ENCODE measurements at places on chromosomes 16 and 17. TPM values are rescaled to one million over a fixed set of nuclear protein-coding genes. Genes with fewer than 3 reads are reported as not detected.

Gene KIF19
- 3.5 TPM for polyA plus RNA-seq

Gene DLX3
- 1.4 TPM for polyA plus RNA-seq

Gene ABCA8
- polyA plus RNA-seq, result 1.5 TPM

Gene PRSS27
- polyA plus RNA-seq, result 1.3 TPM

Gene RAD51C
- polyA plus RNA-seq, result 18.6 TPM

Gene SDR42E1
- polyA plus RNA-seq, result 6.0 TPM

Gene NPIPA8
- polyA plus RNA-seq, result 1.6 TPM

GRCh38 chr17:8698162-8698971 is 46.3 kb downstream of the CCDC42 start:
- H3K4me1 ChIP-seq, result peaks cover 19% of the 10 kb centered on the region
- no peak overlapping the region for H3K27ac ChIP-seq
- DNase-seq, result peak; percentile 50
- no peaks in the 10 kb centered on the region for H3K36me3 ChIP-seq

DNA sequence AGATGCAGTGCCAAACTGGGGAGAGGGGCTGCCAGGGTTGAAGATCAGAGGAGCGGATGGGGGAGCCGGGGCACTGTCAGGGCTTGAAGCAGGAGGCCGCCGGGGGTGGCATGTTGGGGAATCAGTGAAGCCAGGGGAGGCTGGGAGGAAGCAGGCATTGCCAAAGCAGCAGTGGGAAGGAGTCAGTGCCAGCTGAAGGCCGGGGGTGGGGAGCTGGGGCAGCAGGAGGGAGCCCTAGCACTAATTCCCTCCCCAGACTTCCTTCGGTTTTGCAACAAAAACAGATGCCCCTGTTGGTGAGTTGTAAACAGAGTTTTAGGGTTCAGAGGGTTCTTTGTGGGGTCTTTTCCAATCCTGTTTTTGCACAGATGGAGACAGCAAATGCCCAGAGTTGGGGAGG is 10.9 kb upstream of the TAC4 start:
- no peaks in the 10 kb centered on the region for H3K27me3 ChIP-seq
- DNase-seq, result no peak
- no peak overlapping the region for H3K27ac ChIP-seq
- H3K4me1 ChIP-seq, result no peaks in the 10 kb centered on the region

GRCh38 chr17:55175788-55176427 is 88.9 kb upstream of the HLF start:
- no peak overlapping the region for H3K4me3 ChIP-seq
- H3K27ac ChIP-seq, result no peak overlapping the region
- no peaks in the 10 kb centered on the region for H3K36me3 ChIP-seq
- no peaks in the 10 kb centered on the region for H3K4me1 ChIP-seq
- H3K27me3 ChIP-seq, result no peaks in the 10 kb centered on the region

GRCh38 chr17:27478901-27479538 is 22.8 kb downstream of the KSR1 start:
- no peak overlapping the region for H3K27ac ChIP-seq
- no peaks in the 10 kb centered on the region for H3K27me3 ChIP-seq
- no peak for DNase-seq

DNA sequence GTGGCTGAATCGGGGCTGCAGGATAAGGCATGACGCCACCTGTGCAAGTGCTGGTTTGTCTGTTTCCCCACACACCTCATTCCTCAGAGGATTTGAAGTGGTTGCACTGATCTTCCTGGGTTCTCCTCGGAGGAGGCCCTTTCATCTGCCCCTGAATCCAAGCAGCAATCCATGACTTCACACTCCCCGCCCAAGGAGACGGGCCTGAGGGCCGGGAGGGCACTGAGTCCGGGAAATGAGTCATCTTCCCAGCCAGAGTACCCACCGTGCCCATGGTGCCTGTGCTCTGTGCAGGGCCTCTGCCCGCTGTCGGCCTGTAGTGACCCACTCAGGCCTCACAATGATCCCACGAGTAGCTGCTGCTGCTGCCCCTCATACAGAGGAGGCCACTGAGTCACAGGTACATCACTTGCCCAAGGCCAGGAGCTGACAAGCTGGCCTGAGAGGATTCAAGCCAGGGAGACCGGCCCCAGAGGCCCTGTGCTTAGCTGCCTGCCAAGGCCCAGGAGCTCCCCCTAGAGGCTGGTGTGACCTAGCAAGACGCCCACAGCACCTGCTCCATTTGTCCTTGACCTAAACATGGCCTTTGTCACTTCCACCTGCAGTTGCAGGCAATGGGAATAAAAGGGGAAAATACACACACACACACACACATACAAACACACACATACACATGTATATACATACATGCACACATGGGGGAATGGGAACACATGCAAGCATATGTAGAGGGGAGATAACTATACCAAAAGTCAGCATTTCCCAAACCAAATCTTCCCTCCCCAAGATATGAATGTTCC is 240.0 kb downstream of the C16orf95 start:
- H3K27ac ChIP-seq, result no peak overlapping the region
- H3K4me3 ChIP-seq, result no peak overlapping the region
- H3K27me3 ChIP-seq, result no peaks in the 10 kb centered on the region
- no peaks in the 10 kb centered on the region for H3K36me3 ChIP-seq
- H3K4me1 ChIP-seq, result no peaks in the 10 kb centered on the region

DNA sequence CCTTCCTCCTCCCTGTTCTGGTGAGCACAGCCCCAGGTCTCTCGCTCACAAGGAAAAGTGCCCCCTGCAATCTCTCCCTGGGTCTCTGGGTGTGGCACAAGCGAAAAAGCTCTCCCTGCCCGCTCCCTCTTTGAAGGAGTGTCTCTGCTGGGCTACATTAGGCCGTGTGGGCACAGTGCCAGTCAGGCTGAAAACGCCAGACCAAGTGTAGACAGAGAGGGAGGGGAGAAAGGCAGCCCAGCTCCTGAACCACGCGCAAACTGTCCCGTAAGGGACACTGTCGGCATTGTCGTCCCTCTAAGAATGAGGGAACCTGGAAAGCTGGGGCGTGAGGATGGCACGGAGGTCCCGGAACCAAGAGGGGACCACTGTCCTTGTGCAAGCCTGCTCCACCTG is 3.9 kb downstream of the SMIM5 start:
- H3K27me3 ChIP-seq, result no peaks in the 10 kb centered on the region
- H3K36me3 ChIP-seq, result peaks cover 76% of the 10 kb centered on the region
- no peak overlapping the region for H3K4me3 ChIP-seq
- no peak overlapping the region for H3K27ac ChIP-seq

DNA sequence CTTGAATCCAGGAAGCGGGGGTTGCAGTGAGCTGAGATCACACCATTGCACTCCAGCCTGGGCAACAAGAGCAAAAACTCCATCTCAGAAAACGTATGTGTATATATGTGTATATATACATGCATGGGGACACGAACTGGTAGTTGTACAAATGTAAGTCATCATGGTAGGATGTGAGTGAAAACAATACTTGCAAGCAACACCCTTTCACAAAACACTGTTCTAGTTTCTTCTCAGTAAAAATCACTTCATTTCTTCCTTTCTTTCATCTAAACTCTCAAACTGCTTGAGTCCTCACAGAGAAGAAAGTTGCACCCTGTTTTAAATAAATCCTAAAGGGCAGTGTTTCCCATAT is 51.8 kb downstream of the METTL16 start:
- H3K4me1 ChIP-seq, result no peaks in the 10 kb centered on the region
- peaks cover 54% of the 10 kb centered on the region for H3K36me3 ChIP-seq
- H3K4me3 ChIP-seq, result no peak overlapping the region
- no peak overlapping the region for H3K27ac ChIP-seq
- no peak for DNase-seq

GRCh38 chr17:14737984-14738651 is 437.2 kb downstream of the HS3ST3B1 start:
- DNase-seq, result no peak
- no peaks in the 10 kb centered on the region for H3K36me3 ChIP-seq
- no peak overlapping the region for H3K4me3 ChIP-seq
- peak overlapping the region; percentile 62 for H3K27ac ChIP-seq
- H3K4me1 ChIP-seq, result no peaks in the 10 kb centered on the region

- H3K27ac ChIP-seq, result no peak overlapping the region
- no peaks in the 10 kb centered on the region for H3K36me3 ChIP-seq
- peaks cover 9% of the 10 kb centered on the region for H3K4me1 ChIP-seq
- H3K27me3 ChIP-seq, result no peaks in the 10 kb centered on the region
- no peak overlapping the region for H3K4me3 ChIP-seq
- no peak for DNase-seq
Measured at GRCh38 chr17:68087851-68088250, 52.3 kb downstream of the KPNA2 start.

DNA sequence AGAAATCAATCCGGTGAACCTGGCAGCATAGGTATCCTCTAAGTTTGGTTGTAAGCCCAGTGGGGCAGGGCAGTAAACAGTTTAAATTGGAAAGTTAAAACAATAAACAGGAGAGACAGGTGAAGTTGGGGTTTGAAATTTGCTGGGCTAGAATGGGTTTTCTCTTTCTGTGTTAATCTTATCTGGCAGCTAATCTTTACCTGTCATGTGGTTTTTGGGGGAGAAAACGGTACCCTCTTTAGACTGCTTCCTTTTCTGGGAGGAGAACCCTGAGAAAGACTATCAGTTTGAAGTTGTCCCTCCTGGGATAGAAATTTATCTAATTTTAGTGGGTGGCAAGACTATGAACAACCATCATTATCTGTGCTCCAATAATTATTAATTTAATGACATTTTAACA is 24.0 kb downstream of the CDH13 start:
- no peak for DNase-seq
- H3K27me3 ChIP-seq, result no peaks in the 10 kb centered on the region
- no peak overlapping the region for H3K27ac ChIP-seq
- H3K36me3 ChIP-seq, result no peaks in the 10 kb centered on the region

GRCh38 chr16:64397042-64397441 is 724.8 kb downstream of the CDH11 start:
- DNase-seq, result no peak
- H3K27ac ChIP-seq, result no peak overlapping the region
- H3K4me1 ChIP-seq, result no peaks in the 10 kb centered on the region
- no peaks in the 10 kb centered on the region for H3K27me3 ChIP-seq
- no peak overlapping the region for H3K4me3 ChIP-seq

- peaks cover 11% of the 10 kb centered on the region for H3K4me1 ChIP-seq
- no peak for DNase-seq
- H3K27ac ChIP-seq, result no peak overlapping the region
Measured at GRCh38 chr17:60141111-60142018, 8.4 kb upstream of the CA4 start.

DNA sequence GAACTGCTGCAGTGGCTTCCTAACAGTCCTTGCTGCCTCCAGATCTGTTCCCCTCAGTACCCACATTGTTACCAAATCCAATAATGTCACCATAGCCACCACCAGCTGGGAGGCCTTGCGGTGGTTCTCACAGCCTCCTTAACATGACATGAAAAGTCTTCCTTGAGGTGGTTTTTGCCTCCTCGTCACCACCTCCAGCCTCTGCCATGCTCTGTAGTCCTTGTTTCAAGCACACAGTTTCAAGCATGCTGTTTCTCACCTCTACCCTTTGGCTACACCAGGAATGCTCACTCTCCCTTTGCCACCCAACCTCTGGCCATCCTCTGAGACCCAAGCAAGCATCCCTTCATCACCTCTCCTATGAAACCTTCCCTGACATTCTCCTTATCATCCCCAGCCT is 47.2 kb downstream of the DNAH9 start:
- no peaks in the 10 kb centered on the region for H3K36me3 ChIP-seq
- H3K4me3 ChIP-seq, result no peak overlapping the region
- no peak overlapping the region for H3K27ac ChIP-seq
- H3K27me3 ChIP-seq, result no peaks in the 10 kb centered on the region
- DNase-seq, result no peak
- no peaks in the 10 kb centered on the region for H3K4me1 ChIP-seq

DNA sequence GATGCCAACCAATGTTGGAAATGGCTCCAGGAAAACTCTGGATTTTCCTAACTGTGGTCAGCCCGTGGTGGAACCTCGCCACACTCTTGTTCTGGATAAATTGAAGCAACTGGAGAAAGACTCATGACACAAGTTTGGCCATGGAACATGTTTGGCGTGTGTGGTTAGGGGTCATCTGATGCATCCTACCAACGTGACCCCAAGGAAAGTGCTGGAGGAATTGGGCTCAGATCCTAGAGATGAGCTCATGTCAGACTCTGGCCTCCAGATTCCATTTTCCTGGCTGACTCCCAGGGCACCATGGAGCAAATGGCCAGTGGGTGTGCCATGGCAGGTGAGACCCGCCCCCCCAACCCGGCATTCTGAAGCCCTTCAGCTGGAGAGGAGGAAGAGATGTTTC is 58.5 kb downstream of the CACNG5 start:
- H3K4me3 ChIP-seq, result no peak overlapping the region
- H3K4me1 ChIP-seq, result no peaks in the 10 kb centered on the region
- H3K27ac ChIP-seq, result no peak overlapping the region
- no peak for DNase-seq
- H3K36me3 ChIP-seq, result no peaks in the 10 kb centered on the region

DNA sequence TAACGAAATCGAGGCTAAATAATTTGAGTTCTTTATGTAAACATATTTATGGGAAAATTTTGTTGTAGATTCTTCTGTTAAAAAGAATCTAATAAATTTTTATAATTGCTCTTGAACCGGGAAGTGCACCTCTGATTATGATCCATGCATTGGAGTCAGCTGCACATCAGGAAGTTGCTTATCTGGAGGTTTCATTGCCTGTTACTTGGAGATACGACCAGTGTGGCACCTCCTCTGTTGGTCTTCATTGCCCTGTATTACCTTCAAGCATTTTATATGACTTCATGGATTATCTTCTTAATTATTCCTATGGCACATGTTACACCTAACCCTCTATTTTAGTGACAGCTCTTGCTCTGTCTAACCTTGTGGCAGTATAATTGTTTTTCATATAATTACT is 312.6 kb upstream of the TBX2 start:
- H3K4me1 ChIP-seq, result no peaks in the 10 kb centered on the region
- no peak overlapping the region for H3K4me3 ChIP-seq
- H3K36me3 ChIP-seq, result peaks cover 2% of the 10 kb centered on the region
- no peaks in the 10 kb centered on the region for H3K27me3 ChIP-seq
- DNase-seq, result peak; percentile 40
- H3K27ac ChIP-seq, result no peak overlapping the region

GRCh38 chr16:86387468-86388440 is 122.6 kb upstream of the FOXF1 start:
- H3K27me3 ChIP-seq, result no peaks in the 10 kb centered on the region
- no peak for DNase-seq
- H3K4me3 ChIP-seq, result no peak overlapping the region

DNA sequence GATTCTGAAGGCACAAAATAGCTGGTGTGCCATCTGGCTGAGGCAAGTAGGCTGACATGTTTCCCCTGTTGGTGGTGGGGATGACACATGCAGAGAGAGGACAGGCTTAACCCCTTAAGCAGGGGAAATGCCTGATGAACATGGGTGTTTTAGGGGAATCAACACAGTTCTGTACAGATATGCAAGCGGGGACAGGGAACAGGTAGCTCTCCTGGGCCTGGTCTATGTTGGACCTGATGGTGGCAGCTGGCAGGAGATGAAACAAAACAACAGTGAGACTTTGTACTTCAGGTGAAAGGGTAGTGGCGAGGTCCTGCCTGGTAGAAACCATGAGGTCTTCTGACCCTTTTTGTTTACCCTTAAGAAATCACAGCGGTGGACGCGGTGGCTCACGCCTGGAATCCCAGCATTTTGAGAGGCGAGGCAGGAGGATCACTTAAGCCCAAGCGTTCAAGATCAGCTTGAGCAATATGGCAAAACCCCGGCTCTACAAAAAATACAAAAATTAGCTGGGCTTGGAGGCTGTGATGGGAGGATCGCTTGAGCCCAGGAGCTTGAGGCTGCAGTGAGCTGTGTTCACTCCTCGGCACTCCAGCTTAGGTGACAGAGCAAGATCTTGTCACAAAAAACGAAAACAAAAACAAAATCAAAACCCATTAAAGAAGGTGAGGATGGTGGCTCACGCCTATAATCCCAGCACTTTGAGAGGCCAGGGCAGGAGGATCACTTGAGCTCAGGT is 10.5 kb downstream of the OR1F1 start:
- H3K4me3 ChIP-seq, result no peak overlapping the region
- H3K27me3 ChIP-seq, result peaks cover 16% of the 10 kb centered on the region
- no peaks in the 10 kb centered on the region for H3K36me3 ChIP-seq
- H3K4me1 ChIP-seq, result no peaks in the 10 kb centered on the region
